ENCODE measurements at places on chromosomes 7 and 10.

GRCh38 chr7:130286881-130287280, 6.1 kb upstream of the CPA4 start:
- DNase-seq, result no peak

- no peak for DNase-seq
Measured at GRCh38 chr7:117895276-117895675, 22.0 kb upstream of the CTTNBP2 start.

DNA sequence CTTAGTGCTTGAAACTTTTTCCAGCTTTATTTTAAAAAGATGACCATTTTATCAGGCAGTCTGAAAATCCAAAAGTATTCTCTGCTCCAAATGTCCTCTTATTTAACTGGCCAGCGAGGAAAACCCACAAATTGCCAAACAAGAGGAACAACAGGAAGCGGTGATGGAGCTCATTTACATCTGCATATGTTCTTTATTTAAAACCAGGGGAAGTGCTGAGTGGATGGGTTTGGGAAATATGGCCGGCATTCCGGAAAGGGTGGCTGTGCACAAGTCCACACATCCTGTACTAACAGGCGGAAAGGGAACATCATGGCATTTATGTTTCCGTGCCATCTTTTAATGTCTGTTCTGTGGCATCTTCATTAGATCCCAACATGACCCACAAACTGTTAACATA, 974.5 kb downstream of the LRMDA start:
- no peak for DNase-seq

DNA sequence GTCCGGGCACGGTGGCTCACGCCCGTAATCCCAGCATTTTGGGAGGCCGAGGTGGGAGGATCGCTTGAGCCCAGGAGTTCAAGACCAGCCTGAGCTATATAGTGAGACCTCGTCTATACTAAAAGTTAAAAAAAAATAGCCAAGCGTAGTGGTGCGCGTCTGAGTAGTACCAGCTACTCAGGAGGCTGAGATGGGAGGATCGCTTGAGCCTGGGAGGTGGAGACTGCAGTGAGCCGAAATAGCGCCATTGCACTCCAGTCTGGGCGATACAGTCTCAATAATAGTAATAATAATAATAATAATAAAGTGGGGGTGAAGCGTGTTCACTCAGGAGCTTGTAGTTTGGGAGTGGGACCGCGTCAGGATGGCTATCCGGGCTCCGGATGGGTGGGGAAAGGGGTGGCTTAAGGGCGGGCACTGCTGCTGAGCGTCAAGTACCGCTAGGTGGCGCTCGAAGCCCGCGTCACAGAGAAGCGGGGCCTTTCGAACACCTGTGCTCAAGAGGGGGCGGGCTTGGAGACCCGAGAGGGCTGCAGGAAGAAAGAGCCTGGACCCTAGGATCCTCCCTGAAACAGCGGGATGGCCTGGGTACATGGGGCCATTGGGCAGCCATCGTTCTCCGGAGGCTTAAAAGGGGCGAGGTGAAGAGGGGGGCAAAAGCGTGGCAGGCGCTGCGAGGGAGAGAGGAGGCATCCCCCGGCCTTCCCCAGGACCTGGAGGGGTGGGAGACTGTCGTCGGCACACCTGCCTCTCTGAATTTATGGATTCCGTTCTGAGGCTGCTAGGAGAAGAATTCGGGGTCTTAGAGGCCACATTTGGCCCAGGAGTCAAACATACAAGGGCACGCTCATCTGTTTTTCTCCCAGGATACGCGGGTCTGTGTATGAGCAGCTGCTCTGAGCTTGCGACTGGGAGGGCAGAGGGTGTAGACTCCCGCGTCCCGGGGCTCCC, 14.5 kb downstream of the LBX1 start:
- no peak for DNase-seq

- peak; percentile 14 for DNase-seq
Measured at GRCh38 chr7:28346676-28347363, 65.5 kb upstream of the CREB5 start.

DNA sequence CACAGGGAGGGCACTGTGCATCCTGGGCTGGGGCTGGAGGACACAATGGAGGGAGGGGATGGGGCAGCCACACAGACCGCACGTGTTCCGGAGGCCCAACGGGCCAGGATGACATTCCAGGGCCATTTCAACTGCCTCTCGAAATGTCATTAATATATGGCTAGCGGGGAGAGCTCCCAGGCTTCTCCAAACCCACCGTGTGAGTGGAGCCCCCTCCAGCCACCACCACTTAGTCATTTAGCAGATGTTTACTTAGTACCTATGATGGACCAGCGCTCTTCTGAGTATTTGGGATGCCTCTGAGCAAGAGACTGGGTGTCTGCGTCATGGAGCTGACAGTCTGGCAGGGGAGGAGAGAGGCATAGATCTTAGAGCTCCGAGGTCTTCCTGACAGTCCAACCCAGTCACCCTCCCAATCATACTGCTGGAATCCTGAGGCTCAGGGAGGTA, 107.3 kb downstream of the ZMIZ1 start:
- no peak for DNase-seq

DNA sequence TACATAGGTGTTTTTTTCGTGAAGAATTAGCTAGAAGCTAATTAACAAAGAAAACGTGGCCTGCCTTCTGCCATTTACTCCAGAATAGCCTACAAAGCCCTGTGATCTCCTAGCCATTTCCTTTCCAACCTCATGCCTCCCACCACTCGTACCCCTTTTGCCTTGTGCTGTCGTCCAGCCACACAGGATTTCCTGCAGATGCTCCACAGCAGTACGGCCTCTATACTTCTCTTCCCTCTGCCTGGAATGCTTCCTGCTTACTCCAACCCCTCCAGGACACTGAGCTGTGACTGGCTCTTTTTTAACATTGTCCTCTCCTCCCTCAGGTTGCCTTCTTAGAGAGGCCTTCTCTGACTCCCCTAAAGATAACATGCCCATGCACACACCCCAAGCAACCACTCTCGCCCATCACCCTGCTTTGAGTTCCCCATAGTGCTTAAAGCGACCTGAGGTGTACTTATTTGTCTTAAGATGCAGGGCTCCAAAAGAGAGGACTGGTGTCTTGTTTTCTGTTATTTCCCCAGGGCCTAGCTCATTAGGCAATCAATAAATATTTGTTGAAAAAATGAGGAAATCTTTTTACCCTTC, 32.7 kb downstream of the STK17A start:
- no peak for DNase-seq

- DNase-seq, result no peak
Measured at GRCh38 chr7:101386558-101387231, 24.0 kb downstream of the COL26A1 start.

DNA sequence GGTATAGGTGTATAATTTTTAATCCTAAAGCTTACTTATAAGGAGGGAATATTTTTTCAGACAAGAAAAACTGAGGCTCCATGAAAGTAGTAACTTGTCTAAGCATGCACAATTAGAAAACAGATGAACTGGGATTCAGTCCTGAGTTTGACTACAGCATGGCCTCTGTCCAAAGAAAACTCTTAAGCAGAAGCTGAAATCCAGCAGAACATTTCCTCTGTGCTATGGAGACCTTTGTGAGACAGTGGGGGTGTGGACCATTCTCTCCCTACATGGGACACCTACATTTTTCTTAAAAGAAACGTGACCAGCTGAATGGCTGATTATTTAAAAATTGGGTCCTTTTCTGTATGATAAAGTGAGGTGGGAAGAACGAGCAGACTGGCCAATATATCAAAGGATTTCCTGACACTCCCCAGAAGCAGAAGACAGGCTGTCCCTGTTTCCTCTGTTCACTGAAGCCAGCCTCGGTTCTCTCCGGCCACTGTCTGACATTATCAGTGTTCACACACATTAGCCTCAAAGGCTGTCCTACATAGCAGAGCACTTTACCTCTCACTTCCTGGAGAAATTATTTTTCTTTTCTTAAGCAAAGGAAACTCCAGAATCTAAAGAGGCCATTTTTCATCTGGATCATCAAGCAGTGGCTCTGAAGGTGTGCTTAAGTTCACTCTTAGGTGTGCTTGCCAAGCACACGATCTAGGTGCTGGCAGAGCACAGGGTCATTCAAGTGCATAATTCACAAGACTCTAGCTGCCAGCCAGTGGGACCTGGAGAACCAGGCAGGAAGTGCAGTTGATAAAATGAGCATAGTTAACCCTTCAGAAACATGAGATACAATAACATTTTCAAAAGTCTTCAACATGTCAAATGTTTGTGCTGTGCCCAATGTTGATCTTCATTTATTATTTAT, 40.4 kb upstream of the KIAA1217 start:
- no peak for DNase-seq

DNA sequence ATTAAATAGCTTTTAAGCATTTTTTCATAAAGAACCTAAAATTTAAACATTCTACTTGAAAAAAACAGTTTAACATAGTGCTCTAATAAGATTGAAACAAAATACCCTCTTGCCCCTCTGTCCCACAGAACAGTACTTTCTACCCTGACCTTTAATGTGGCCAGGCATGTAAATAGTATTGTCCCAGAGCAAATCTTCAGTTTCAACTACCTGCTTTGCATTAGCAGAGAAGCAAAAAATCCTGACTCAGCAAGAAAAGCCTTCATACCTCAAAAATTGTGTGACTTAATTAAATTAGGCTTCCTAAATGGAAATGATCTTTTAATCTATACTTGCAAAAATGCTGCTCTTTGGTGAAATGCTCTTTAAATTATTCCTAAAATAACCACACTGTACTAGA, 237.4 kb upstream of the AOAH start:
- DNase-seq, result no peak

DNA sequence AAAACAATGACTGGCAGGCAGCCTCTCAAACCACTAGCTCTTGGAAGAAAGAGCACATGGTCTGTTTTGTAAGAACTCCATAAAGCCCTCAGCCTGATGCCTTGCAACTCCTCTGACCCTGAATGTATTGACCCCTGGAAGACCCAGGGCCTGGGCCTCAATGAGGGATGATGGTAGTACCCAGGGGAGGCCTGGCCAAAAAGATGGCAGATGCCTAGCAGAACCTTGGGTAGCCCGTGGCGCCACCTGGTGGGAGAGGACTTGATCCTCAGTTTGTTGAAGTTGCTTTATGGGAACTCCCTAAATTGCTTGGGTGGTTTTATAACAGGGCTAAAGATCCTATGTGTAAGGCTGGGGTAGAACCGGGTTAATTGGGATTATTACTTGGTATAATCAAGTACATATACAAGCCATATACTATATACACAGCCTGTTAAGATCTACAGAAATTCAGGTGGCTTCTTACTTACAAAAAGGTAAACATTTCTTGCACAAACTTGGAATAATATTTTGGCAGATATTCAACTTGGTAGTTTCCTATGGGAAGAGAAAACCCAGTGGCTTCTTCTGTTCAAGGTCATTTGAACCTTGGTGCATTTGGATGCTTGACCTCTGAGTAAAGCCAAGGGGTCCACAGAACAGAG, 95.8 kb upstream of the CACUL1 start:
- peak; percentile 8 for DNase-seq

GRCh38 chr10:22321924-22322640, 1.2 kb downstream of the BMI1 start:
- no peak for DNase-seq

DNA sequence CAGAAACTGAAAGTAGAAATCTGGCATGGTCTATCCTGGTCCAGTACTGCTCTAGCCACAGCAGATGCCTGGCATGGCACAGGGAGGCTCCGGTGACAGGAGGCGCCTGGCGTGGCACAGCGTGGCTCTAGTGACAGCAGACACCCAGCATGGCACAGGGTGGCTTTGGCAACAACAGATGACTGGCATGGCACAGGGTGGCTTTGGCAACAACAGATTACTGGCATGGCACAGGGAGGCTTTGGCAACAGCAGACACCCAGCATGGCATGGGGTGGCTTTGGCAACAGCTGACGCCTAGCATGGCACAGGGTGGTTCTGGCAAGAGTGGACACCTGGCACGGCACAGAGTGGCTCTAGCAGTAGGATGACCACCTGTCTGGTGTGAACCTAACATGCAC, 480.5 kb upstream of the FOXK1 start:
- no peak for DNase-seq

DNA sequence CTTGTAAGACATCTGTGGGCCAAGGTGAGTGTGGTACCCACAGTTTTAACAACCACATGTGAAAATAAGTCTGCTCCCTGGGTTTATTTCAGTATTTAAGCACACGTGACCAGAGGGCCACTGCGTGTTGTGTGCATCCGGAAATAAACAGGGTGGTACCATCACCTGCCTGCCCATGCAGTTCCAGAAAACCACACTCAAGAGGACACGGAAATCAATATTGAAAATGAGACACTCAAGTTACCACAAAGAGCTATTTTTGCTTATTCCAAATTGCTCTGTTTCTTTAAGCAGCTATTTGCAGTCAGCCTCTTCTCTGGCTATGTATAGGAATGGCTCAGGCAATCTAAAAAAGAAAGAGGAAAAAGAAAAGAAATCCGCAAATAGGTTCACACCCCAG, 71.8 kb upstream of the LOXL4 start:
- no peak for DNase-seq

GRCh38 chr10:3902054-3902808, 117.2 kb upstream of the KLF6 start:
- no peak for DNase-seq

DNA sequence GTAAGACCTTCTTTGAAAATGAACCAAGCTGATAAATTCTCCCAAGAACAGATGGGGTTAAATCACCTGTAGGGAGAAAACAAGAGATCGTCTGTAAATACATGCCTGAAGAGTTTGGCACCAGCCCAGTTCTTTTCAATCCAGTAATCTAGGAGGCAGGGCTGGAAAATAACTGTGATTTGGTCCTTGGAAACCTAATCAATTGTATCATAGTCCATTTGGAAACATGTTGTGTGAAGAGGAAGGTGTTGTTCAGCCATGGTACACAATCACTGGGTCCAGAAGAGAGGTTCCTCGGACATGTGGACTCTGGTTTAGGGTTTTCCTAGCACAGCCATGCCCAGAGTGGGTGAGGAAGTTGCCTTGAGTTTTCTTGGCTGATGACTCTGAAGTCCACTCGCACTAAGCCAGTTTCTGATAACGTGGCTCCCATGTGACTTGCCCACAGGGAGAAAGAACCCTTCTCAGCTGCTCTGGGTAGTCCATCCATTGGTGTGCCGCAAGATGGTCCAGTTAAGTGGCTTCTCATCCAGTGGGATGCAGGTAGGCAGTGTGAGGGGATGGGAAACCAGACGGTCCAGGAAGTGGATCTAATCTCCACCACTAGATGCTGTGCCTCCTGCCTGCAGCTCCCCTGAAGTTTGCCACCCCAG, 5.1 kb downstream of the BLNK start:
- DNase-seq, result no peak

DNA sequence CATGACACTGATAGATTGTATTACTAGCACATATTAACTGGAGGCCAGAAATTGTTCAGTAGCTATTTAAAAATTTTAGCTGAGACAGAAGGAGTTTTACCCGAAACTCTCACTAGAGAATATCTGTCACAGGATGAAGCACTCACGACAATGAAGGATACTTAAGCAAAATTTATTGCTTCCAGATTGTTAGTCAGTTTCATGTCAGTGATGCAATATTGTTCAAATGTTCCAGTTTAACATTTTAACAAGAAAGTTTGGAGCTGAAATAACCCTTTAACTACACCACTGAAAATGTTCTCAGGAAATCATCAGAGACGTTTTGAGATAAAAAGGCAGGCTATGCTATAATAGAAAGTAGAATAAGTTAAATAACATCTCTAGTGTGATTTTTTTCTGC, 15.0 kb upstream of the CADPS2 start:
- DNase-seq, result no peak
